ENCODE measurements at places on chromosomes 16 and 17. TPM values are rescaled to one million over a fixed set of nuclear protein-coding genes. Genes with fewer than 3 reads are reported as not detected.

DNA sequence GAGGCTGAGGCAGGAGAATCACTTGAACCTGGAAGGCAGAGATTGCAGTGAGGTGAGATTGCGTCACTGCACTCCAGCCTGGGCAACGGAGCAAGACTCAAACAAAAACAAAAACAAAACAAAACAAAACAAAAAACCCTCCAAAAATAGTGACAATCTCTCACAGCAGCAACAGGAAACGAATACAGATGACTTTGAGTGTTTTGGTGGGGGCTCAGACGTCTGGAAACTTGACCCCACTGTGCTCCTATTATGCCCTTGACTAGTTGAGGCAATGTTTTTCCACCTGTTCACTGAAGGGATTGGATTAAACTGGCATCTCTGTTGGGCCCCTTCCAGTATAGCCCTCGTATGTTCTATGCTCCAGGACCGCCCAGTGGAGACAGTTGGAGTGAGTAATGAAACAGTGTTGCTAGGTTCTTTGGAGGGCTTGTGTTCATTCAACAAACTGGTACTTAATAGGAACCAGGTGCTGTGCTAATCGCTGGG is 167.0 kb downstream of the UTP18 start:
- no peak for DNase-seq

- DNase-seq = no peak
Measured at GRCh38 chr16:12395268-12395667, 408.4 kb downstream of the CPPED1 start.

The DNAJA2 gene
- total RNA-seq = 196 TPM

GRCh38 chr17:28711723-28712031 is at the start of gene PROCA1:
TSS of gene PROCA1 (minus strand) at chr17:28711888. CDS start at chr17:28711660, 228 bp downstream.
- DNase-seq = no peak

The ANKRD40CL gene
- not detected for total RNA-seq

The KRTAP9-8 gene
- total RNA-seq = not detected

GRCh38 chr16:46850619-46851555 is 19.9 kb upstream of the C16orf87 start:
- no peak for DNase-seq

The KRTAP17-1 gene
- total RNA-seq = not detected

GRCh38 chr17:65371702-65372101 is 189.7 kb downstream of the AXIN2 start:
- peak; percentile 33 for DNase-seq

The KRTAP16-1 gene
- not detected for total RNA-seq

The CSH2 gene
- total RNA-seq = not detected

GRCh38 chr17:80881306-80881705 is 110.3 kb upstream of the CHMP6 start:
- DNase-seq = no peak

GRCh38 chr17:49820773-49821172 is 27.1 kb downstream of the TAC4 start:
- DNase-seq = no peak

DNA sequence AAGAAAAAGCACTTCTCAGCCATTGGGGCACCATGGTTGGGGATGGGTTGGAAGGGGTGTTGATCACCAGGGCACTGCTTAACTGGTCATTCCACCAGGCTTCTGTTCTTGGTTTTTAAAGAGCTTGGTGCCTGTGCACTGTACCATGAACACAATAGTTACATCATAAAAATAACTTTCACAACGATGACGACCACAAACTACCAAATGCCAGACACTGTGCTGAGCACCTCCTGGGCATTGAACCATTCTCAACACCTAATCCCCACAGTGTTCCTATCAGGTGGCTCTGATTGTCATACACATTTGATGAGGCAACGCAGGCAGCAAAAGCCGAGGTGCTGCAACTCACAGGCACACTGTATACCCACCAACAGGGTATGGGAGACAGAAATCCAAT is 208.0 kb downstream of the FOXL1 start:
- DNase-seq = no peak

The ABCC6 gene
- total RNA-seq = not detected

The KRTAP2-3 gene
- 0.33 TPM for total RNA-seq

- DNase-seq = peak; percentile 59
Measured at GRCh38 chr17:1515640-1516387, 598 bp downstream of the INPP5K start.

- no peak for DNase-seq
Measured at GRCh38 chr17:80264205-80265075, 3.8 kb downstream of the RNF213 start.

DNA sequence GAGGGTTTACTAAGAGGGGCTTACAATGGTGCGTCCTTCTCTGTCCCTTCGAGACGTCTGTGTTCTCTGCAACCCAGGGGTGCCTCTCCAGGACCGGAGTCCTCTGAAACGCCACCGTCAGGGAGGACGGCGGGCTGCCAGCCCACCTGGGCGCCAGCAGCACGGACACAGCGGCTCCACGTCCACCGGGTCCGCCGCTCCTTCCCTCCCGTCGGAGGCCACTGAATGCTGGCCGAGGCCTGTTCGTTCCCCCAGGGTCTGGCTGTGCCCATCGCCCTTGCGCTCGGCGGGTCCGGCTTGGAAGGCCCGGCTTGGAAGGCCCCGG is 403 bp downstream of the TEPSIN start:
- DNase-seq = no peak

The ALOX15 gene
- not detected for total RNA-seq

The TNFRSF13B gene
- total RNA-seq = not detected

GRCh38 chr16:53732296-53732929 is 28.5 kb downstream of the FTO start:
- peak; percentile 59 for DNase-seq

DNA sequence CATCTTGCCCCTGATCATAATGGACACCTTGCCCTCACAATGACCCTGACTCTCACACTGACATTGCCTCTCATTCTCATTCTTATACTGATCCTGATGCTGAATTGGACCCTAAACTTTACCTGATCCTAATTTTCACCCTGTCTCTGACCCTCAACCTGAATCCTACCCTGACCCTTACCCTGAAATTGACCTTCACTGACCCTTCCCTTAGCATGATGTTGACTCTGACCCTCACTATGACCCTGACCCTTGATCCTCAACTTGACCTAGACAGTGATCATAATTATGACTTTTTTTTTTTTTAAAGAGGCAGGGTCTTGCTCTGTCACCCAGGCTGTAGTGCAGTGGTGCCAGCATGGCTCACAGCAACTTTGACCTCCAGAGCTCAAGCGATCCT is 3.4 kb downstream of the AHSP start:
- no peak for DNase-seq

DNA sequence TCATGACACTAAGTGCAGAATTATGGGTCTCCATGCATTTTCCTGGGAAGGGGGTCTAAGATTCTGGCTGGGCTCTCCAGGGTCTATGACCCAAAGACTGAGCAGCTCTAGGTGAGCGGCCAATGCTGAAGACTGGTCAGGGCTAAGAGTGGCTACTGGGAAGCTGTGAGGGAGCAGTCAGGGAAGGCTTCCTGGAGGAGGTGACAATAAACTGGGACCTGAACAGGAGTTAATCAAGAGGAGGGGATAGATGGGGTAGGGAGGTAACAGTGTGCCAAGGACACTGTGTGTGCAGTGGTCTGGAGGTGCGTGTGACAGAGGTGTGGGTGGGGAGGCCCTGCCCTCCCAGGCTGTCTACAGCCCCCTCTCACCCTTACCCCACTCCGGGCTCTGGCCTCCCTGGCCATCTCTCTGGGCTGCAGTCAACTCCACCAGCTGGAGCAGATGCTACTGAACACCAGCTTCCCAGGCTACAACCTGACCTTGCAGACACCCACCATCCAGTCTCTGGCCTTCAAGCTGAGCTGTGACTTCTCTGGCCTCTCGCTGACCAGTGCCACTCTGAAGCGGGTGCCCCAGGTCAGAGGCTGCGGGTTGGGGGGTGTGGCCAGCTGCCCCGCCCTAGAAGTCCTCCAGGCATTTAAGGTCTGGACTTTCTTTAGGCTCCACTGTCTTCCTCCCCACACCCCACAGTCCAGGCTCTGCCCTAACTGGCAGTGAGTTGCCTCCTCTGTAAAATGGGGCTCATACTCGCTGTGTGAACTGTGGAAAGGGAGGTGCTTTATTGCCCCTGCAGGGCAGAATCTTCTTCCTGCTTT is 20.4 kb downstream of the ADGRG5 start:
- DNase-seq = no peak

DNA sequence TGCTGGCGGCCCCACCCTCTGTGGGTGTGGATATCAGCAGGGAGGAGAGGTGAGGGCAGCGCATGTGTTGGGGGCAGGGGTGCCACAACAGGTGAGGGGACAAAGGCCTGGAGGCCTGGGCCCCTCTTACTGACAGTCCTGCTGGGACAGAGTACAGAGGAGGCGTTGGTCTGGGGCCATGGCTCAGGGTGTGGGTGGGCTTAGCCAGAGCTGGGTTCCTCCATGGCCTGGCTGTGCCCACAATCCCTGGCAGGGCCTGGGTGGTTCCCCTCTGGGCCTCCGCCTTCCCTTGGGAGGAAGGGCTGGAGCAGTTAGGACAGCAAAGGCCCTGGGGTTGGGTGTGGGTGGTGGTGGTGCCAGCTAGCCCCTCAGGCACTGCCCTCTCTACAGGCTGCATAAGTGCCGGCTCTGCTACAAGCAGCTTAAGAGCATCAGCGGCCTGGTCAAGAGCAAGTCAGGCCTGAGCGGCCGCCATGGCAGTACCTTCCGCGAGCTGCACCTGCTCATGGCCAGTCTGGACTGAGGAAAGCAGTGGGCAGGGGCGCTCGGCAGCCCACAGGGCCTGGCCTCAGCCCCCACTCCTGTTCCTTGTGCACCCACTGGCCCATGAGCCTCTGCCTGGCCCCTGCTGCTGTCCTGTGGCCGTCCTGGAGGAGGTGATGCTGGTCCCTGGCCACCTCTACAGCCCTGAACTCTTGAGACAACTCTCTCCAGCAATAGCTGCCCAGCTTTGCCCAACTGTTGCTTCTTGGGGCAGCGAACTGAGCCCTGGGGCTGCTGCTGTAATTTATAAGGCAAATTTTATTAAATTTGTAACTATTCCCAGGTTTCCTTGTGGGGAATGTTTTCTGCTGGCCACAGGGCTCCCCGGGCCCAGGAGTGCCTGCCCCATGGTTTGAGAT is 21.1 kb downstream of the KATNB1 start:
- no peak for DNase-seq

DNA sequence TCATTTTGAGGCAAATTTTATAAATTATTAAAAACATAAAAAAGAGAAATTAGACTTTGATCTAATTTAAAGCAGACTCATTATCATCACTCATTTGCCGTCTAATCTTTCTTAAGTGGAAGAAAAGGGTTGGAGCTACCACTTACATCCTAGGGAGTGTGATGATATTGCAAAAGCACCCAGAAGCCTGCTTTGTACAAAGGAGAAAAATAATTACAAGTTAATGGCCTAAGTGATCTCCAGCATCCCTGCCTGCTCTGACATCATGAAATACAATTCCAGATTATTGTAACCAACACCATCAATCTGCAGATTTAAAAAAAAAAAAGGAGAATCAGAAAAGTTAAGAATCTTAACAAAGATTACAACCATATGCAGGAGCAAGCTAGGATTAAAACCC is 260.2 kb downstream of the GRIN2A start:
- DNase-seq = no peak

The KCNG4 gene
- total RNA-seq = not detected

The MYL11 gene
- total RNA-seq = not detected

GRCh38 chr16:81565321-81566028 is 120.9 kb downstream of the CMIP start:
- no peak for DNase-seq

The ANKS4B gene
- total RNA-seq = not detected

- DNase-seq = no peak
Measured at GRCh38 chr16:3045758-3046640, at the start of gene MMP25. TSS of gene MMP25 (plus strand) at chr16:3046561. CDS start at chr16:3046918, 357 bp downstream.

DNA sequence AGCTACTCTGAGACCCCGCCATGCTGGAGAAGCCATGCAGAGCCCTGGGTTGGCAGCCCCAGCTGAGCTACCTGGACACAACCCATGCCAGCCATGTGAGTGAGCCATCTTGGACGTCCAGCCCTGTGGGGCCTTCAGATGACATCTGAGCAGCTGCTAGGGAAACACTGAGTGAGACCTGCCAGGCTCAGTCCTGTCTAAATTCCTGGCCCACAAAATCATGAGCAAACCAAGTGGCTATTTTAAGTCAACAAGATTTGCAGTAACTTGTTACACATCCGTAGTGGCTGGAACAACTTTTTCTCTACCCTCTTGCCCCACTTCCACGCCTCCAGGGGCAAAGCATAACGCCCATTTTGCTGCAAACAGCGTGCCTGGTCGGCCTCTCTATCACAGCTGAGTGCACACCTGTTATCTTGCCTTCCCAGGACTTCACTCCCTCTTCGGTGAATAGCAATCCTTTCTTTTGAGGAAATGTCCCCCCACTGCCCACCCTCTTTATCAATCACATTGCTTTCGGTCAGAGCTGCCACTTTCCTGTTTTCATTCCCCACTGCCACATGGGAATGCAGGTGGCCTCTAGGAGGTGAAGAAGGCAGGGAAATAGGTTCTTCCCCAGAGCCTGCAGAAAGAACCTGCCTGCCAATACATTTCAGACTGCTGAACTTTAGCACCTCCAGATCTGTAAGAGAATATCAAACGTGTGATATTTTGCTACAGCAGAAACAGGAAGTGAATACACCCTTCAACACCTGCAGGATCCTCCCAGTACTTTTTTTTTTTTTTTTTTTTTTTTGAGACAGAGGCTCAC is 7.4 kb upstream of the SCIMP start:
- no peak for DNase-seq
